ENCODE measurements at places on chromosomes 4 and X.

- DNase-seq: no peak
These were observed 5.7 kb downstream of the JAKMIP1 start for GRCh38 chr4:6194458-6195195.

- DNase-seq: no peak
These were observed 130.9 kb downstream of the RNF150 start for GRCh38 chr4:141002323-141002805.

GRCh38 chrX:13373431-13374187, 53.8 kb upstream of the ATXN3L start:
- DNase-seq: no peak

DNA sequence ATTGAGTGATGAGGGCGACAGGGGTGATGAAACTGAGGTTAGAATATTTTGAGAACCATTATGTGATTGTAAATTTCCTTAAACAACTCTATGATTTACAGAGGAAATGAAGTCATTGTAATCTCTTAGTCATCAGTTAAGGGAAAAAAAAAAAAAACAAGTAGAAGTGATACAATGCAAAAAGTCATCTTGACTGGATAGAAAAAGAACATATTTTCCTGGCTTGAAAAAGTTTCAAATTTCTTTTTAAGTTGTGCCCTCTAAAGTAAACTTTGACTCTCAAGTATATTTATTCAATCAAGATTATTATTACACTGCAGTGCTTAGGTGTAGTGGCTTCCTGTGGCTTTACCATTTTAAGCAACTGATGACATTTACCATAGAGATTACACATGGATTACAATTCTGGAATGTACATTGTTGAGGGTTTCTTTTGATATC, 40.6 kb downstream of the GABRB1 start:
- no peak for DNase-seq

DNA sequence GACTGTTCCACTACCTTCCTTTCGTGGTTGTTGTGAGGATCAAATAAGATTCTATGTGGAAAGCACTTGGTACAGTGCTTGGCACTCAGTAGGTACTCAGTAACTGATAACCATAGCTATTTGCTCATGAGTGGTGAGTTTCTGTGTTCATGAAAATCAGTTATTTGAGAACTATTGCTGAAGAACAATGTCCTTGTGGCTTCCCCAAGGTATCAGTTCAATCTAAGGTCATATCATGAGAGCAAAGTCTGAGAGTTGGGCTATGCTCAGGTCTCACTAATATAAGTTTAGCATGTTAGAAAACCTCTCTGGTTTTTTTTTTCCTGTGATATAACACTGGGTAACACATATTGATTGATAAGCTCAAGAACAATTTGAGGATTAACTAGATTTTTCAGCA, 147.8 kb downstream of the GRIA3 start:
- DNase-seq: no peak

- no peak for DNase-seq
These were observed 114.5 kb downstream of the TSPAN7 start for GRCh38 chrX:38675856-38676255.

GRCh38 chr4:181308476-181309312, 934.5 kb upstream of the TENM3 start:
- no peak for DNase-seq

GRCh38 chrX:39752815-39753214, 344.9 kb downstream of the BCOR start:
- DNase-seq: no peak

GRCh38 chr4:141534985-141535384, 101.4 kb upstream of the IL15 start:
- no peak for DNase-seq

GRCh38 chr4:7871356-7871755, 68.3 kb downstream of the AFAP1 start:
- DNase-seq: no peak

DNA sequence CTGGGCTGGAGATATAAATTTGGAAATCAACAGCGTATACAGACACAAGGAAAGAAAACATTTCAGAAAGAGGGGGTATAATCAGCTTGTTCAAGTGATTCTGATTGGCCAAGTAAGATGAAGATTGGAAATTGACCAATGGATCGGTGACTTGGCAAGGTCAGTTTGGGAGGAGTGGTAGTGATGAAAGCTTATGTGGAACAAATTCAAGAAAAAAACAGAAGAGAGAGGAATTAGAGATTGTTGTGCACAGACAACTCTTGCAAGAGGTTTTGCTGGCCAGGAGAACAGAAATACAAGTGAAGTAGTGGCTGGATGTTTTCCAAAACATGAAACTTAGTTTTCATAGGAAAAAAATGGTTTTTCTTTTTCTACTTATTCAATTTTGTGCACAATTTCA, 16.3 kb downstream of the CD38 start:
- DNase-seq: no peak

- no peak for DNase-seq
These were observed 32.7 kb upstream of the MBTPS2 start for GRCh38 chrX:21806691-21807090.

DNA sequence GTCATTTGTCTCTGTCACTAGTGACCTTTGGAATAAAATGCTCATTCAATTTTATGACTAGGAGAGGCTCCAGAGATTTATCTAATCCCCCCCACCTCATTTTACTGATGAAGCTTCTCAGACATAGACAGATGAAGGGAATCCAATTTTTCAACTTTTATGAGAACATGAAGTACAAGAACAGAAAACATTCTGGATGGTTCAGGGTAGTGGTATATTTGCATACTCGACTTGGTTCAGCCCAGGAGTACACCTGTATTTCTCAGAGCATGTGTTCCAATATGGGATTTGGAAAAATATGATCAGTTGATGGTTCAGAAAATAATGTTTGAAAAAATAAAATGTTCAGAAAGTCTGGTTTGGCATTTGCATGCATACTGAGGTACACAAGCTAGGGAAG, 131.4 kb upstream of the GALNT7 start:
- no peak for DNase-seq

- DNase-seq: no peak
These were observed 45.6 kb downstream of the MAOB start for GRCh38 chrX:43836435-43837184.

- no peak for DNase-seq
These were observed 82.5 kb downstream of the LCORL start for GRCh38 chr4:17939054-17939453.

- no peak for DNase-seq
These were observed 2.4 kb upstream of the PTCHD1 start for GRCh38 chrX:23332101-23332887.

GRCh38 chrX:72028701-72029470, 102.8 kb downstream of the RTL5 start:
- DNase-seq: no peak

GRCh38 chr4:76896614-76897535, 1.1 kb downstream of the SOWAHB start:
- no peak for DNase-seq

GRCh38 chrX:19285857-19286256, 57.9 kb upstream of the PDHA1 start:
- no peak for DNase-seq

GRCh38 chr4:119587796-119588195, 40.8 kb downstream of the PDE5A start:
- DNase-seq: no peak

DNA sequence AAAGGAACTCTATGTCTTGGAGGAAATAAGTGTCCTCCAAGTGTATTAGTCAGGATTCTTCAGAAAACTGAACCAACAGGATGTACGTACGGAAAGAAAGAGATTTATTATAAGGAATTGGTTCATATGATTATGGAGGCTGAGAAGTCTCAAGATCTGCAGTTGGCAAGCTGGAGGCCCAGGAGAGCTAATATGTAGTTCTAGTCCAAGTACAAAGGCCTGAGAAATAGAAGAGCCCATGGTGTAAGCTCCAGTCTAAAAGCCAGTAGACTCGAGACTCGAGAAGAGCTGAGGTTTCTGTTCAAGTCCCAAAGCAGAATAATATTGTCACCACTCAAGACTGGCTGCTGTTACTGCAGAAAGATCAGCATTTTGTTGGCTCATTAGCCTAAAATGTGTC, 65.3 kb upstream of the EFNB1 start:
- DNase-seq: no peak

- no peak for DNase-seq
These were observed 35.4 kb upstream of the SPON2 start for GRCh38 chr4:1207603-1208265.

DNA sequence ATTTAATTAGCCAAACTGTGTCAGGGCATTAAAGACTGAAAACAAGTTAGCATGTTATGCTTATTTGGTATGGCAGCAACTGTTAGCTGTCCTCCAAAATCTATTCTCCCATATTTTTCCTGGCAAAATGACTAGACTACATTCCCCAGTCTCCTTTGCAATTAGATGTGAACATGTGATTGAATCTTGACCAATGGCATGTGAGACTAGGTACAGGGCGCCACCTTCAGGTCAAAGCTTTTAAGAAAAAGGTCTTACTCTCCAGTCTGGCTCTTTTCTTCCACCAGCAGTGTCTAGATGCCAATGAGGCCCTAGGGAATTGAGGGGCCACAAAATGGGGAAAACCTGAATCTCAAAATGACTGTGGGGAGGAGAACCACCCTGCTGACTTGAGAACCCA, 408.2 kb downstream of the SMARCA1 start:
- DNase-seq: no peak

Measured in activated CD8-positive, alpha-beta memory T cell treated with anti-CD3 and anti-CD28 coated beads for 1 hour (primary cell).